Smooth muscle cell of the coronary artery (primary cell): ENCODE measurements at places on chromosomes 16 and 17. TPM values are rescaled to one million over a fixed set of nuclear protein-coding genes. Genes with fewer than 3 reads are reported as not detected.

The PITPNM3 gene
- 0.35 and 0.83 TPM in 2 replicates for total RNA-seq

The ZKSCAN2 gene
- 1.5 and 3.3 TPM in 2 replicates for total RNA-seq

The HS3ST6 gene
- total RNA-seq: not detected in 2 replicates

The CTRB2 gene
- total RNA-seq: not detected in 2 replicates

The SPIRE2 gene
- 0.30 and 2.7 TPM in 2 replicates for total RNA-seq

The MLKL gene
- total RNA-seq: 9.1 and 10.2 TPM in 2 replicates

The TBC1D3 gene
- not detected in 2 replicates for total RNA-seq

The C1QL1 gene
- 0.08 and 0.23 TPM in 2 replicates for total RNA-seq

The KCNJ18 gene
- not detected in 2 replicates for total RNA-seq

The HOXB1 gene
- total RNA-seq: not detected in 2 replicates

The STARD3 gene
- 18.4 and 49.3 TPM in 2 replicates for total RNA-seq

The GFER gene
- 6.4 and 11.7 TPM in 2 replicates for total RNA-seq

The OMG gene
- total RNA-seq: 11.0 TPM in 1 of 2 replicates, not detected in the other
